Fibroblast of mammary gland (primary cell): ENCODE measurements at places on chromosomes 7 and 10.

GRCh38 chr10:78258323-78259030 is 224.8 kb downstream of the RPS24 start:
- no peak for DNase-seq

- no peak for DNase-seq
Measured at GRCh38 chr7:134452419-134452838, 6.5 kb downstream of the AKR1B1 start.

- peak; percentile 98 for DNase-seq
Measured at GRCh38 chr10:72097448-72098300, 9.3 kb upstream of the SPOCK2 start.

DNA sequence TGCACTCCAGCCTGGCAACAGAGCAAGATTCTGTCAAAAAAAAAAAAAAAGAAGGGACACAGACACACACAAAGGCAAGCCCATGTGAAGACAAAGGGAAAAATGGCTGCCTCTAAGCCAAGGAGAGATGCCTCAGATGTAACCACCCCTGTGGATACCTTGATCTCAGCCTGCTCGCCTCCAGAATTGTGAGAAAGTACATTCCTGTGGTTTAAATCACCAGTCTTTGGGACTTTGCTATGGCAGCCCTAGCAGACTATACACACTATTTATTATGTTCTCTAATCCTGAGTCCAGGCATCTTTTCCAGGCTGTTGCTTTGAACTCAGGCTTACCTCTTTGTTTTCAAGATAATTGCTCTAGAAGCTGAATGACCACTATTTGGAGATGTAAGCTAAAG is 494.3 kb downstream of the GALNT17 start:
- DNase-seq: peak; percentile 54

DNA sequence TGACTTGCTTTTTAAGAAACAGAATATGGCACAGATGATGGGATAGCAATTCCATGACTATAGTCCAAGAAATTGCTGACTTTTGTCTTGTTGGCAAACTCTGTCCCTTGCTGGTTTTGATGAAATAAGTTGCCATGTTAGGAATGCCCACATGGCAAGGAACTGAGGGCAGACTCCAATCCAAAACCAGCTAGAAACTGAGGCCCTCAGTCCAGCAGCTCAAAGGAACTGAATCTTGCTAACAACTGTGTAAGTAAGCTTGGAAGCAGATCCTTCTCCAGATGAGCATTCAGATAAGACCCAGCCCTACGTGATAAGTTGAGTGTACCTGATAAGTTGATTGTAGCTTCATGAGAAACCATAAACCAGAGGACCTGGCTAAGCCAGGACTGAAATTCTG is 64.3 kb upstream of the BMPER start:
- DNase-seq: no peak

DNA sequence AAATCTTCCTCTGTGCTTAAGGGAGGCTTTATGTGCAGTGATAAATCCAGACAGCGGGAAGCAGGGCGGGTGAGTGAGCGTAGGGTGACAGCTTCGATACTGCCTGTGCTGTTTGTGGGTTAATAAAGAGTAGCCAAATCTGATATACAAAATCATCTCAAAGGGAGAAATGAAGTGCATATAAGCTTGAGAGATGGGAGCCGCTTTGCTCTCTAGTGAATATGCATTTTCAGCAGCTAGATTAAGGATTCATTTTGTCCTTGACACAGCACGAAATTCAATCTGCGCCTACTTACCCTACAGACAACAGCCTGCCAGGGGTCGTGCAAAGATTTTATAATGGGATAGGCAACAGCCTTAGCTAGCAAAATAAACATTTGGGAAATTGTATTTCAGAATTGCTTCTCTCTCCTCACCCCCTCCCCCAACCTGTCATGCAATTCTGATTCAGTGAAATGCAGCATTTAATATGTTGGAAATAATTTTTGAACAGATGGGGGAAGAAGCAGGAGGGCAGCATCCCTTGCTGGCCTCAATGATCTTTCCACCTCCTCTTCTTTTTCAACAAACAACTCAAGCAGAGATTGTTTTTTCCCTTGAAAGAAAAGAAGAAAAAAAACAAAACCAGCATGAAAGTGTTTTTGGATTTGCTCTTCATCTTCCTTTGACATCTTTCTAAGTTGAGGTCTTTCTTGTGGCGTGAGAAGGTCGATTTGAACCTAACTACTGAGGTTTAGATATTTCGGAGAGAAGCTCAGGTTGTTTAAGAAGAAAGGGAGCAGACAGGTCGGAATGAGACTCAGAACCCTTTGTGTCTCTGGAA is 117.9 kb downstream of the AOAH start:
- DNase-seq: no peak

GRCh38 chr10:121594076-121594475 is 4.2 kb downstream of the FGFR2 start:
- DNase-seq: no peak

DNA sequence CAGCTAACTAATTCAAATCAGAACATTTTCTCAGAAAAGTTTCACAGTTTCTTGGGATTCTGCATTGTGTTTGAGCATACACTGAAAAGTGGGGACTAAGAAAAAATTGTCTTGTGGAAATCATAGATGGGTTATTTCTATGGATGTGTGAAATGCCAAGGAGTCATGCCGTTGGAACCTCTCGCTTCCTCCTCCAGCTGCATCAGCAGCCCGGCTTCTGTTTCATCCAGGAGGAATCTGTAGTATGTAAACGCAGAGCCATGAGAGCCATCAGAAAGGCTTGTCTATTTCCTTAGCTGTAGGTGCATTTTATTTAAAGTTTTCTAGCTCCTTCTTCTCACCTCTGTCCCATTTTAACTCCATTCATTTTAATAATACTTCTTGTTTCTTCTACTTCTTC is 1144.1 kb downstream of the GATA3 start:
- DNase-seq: peak; percentile 36

DNA sequence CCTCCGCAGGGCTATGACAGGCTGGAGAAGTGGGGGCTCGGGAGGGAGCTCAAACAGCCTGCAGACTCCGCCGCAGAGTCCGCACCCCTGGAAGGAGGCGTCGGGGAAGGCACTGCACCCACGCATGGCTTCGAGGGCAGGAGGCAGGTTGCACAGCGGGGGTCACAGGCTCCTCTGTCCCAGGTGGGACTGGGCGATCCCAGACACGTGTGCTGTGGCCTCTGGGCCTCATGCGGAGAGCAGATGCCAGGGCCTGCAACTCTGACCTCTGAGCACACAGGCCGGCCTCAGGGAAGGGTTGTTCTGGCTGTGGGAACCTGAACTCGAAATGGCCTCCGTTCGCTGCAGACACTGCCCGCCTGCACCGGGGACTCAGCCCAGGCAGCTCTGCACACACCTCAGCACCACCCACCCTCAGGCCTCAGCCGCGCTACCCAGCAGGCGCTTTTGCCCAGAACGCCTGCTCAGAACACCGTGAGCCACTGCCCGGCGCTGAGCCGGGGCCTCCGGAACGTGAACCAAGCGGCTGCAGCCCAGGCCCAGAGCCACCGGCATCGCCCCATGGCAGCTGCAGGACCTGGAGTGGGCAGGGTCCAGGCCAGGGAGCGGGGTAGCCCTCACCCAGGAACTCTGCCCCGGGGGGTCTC is 71.8 kb upstream of the ADGRA1 start:
- DNase-seq: no peak
